ENCODE measurements at places on chromosomes 12 and 14. TPM values are rescaled to one million over a fixed set of nuclear protein-coding genes. Genes with fewer than 3 reads are reported as not detected.

GRCh38 chr12:4289998-4290790 is 16.6 kb downstream of the CCND2 start:
- DNase-seq: no peak

DNA sequence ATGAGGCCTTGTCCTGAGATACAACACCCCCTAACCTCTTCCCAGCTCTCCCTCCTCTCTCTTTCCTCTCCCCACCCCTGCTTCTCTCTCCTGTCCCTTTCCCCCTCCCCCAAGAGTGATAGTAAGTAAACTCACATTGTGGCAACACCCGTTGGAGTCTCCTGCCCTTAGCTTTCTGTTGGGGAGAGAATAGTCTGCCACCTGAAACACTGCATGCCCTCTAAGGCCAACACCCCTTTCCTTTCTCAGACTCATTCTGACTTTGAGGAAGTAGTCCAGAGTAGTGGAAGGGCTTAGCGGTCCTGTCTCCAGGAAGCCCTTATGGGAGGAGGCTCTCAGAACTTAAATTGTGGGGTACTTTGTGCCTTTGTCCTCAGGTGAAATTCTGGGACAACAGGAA is 95.2 kb downstream of the PRKCH start:
- DNase-seq: no peak

DNA sequence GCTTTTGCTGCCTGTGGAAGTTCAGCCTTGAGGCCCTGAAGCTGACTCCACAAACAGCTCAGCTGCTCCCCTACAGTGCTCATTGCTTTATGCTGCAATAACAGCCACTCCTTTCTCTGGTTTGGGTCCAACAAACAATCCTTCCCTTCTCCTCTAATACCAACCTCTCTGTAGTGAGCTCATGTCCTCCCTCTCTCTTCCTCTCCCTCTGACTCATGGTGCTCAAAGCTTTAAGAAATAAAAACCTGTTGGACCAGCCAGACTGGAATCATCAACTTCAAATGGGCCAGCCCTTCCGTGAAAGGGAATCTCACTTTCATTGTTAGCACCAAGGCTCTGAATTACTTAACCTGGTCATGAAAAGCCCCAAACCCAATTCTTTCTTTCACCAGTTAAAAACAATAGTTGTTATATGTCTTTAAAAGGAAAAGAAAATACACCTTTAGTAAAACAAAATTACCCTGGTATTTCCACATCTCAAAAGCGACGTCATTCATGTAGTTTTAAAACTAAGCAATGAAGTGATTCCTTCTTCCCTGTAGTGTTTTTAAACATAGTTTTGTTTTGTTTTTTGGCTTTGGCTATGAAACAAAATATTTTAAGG is 126.4 kb downstream of the DUSP6 start:
- DNase-seq: peak; percentile 61

SVOP gene
- total RNA-seq: not detected

DNA sequence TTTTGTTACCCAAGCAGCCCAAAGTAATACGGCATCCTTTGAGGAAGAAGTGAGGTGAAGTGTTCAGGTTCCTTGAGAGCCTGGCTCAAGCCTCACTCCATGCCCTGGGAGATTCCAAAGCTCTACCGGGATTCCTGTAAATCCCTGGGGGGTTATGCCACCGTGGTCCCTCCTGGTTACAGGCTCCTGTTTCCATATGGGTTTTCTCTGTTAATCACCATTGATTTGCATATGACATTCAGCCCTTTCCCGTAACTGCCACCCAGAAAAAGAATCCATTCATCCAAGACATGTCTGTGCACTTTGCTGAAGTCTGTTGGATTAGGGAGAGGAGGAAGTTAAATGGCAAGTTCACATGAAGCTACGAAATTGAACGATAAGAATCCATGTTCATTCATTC is 27.9 kb upstream of the CCDC60 start:
- no peak for DNase-seq

- no peak for DNase-seq
Measured at GRCh38 chr12:64057706-64058105, 164.4 kb downstream of the KICS2 start.

DNA sequence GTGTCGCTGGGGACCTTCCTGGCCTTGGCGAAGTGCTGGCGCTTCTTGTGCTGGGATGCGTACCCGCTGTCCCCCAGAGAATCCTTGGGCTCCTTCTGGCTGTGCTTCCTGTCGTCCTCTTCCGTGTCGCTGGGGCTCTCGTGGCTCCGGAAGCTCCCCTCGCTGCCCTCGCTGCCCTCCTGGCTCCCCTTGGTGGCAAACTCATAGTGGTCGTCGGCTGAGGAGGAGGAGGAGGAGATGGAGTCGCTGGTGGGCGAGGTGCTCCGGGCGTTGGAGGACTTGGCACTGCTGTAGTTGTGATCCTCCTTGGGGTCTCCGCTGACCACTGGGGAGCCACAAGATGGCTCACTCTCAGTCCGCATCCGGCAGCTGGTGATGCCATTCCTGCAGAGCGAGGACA is 254.4 kb downstream of the FOXN3 start:
- DNase-seq: no peak

- no peak for DNase-seq
Measured at GRCh38 chr14:76755610-76756370, 5.5 kb upstream of the VASH1 start.

HECTD1 gene
- total RNA-seq: 115 TPM

DNA sequence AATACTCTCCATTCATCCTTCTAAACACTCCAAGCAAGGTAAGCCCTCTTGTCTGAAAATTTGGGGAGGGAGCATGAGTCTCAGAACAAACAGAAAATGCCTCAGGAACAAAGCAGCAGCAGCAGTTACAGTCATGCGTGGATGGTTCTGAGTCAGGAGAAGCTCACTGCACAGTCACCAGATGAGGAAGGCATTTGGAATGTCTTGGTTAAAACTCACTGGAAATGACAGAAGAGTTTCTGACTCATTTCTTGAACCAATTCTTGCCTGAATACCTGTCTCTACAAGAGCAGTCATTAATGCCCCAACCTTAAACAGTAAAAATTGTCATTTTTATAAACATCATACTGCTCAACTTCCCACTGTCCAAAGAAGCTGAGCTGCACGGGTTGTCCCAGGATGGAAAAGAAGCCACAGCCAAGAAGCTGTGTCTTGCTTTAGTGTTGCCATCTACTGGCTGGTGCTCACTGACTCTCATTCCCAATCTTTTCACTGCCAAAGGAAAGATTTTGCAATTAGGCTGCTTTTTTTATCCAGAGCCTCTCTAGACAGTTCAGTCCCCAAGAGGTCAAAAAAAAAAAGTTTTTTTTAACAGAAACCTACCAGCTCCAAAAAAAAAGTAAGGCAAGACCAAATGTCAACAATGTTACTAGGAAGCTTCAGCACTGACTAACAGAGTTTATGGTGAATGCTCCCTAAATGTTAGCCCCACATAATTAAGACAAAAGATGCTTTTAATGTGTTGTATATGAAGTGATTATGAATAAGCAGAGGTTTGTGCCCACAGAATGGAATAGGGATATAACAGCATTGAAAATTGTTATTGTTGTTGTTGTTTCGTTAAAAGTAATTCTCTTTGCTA is 40.4 kb downstream of the KICS2 start:
- DNase-seq: no peak

DNA sequence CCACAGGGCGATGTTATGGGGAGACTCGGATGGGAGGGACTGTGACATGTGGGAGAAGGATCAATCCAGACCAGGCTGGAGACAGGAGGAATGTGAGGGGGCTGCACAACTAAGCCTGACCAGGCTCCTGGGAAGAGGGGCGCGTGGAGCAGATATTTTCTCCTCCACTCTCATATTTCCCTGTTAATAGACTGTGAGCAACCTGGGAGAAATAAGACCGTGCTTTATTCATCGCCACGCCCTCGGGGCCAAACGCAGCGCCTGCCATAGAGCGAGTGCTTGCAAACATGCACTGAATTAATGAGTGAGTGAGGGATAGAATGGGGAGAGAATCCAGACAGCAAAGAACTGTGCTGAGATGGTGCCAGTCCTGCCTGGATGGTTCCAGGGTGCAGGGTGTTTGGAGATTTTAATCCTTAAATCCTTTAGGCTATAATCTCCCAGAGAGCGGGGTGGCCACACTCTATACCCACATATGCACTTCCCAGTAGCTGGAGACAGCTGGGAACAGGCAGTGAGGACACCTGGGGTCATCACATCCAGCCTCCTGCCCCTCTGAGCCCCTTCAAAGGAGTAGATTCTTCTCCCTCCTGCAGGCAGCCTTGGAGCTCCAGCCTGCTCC is 13.6 kb upstream of the FAIM2 start:
- DNase-seq: no peak

NTS gene
- total RNA-seq: not detected

DNA sequence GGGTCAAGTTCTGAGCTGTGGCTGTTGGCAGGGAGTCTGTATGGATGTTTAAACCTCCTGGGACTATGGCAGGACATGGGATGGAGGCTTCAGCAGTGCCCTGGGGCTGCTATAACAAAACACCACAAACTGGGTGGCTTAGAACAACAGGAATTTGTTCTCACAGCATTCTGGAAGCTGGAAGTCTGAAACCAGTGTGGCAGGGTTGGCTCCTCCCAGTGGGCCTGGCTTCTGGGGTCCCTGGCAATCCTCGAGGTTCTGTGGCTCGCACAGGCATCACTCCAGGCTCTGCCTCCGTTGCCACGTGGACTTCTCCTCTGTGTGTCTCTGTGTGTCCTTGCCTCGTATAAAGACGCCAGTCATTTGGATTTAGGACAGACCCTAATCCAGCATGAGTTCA is 39.9 kb downstream of the FZD10 start:
- no peak for DNase-seq

DNA sequence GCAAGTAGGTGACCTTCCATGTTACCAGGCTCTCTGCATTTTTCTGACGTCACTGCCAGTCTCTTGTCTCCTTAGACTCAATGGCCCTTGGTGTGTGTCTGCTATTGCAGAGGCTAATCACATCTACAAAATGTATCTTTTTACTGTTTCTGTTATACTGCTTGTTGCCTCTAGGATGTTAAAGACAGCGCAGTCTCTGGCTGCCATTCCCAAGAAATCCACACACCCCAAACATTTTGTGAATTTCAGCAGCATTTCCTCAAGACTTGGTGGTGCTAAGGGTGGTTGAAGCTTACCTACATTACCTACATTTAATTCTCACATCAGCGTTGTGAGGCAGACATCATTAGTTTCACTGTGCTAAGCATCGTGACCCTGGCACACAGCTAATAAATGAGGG is 87.2 kb downstream of the C12orf75 start:
- DNase-seq: no peak

GRCh38 chr12:68904351-68904962 is 28.5 kb downstream of the CPM start:
- DNase-seq: no peak

- peak; percentile 51 for DNase-seq
Measured at GRCh38 chr12:57089271-57090245, 644 bp downstream of the NAB2 start.

DNA sequence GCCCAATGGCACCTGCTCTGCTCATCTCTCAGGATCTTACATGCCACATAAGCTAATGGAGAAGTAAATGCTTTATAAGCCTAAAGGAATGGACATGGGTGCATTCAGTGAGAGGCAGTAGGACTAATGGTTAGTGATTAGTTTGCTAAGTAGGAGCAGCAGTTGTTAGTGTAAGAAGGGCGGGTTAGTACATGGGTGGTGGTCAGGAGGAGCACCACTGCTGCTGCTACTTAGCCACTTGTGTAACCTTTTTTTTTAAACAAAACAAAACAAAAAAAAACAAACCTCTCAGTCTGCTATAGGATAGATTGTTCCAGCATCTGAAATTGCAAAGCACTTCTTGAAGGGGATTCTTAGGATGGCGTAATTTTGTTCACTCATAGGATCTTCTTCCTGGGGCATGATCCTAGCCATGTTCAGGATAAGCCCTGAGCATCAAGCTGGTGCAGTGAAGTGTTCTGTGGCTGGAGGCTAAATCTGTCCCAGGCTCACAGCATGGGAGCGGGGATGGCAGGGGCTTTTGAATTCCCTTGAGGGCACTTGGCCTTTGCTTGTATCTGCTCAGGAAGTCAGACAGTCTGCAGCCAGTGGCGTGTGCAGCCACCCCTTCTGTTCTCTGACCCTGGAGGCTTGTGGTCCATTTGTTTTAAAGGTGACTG is 63.6 kb downstream of the CHST11 start:
- DNase-seq: no peak

GRCh38 chr12:4217091-4217490 is 56.5 kb upstream of the CCND2 start:
- no peak for DNase-seq

CTSG gene
- not detected for total RNA-seq

- DNase-seq: no peak
Measured at GRCh38 chr12:93273834-93274564, 103.7 kb upstream of the NUDT4 start.

DNA sequence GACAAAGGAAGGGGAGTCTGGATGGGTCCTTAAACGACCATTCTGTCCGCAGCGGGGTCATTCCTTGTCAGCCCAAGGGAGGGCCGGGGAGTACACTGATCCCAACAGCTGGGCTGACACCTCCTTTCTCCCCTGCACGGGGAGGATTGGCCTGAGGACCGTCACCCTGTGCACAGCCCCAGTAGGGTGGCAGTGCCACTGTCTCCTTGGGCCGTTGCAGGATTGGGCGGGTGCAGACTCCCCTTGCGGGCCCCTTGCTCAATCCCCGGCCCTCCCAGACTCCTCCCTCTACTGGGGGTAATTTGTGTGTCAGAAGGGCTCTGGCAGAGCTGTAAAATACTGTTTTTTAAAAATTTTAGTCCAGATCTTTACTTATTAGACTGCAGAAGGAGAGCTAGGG is 12.6 kb upstream of the AMN start:
- no peak for DNase-seq

DNA sequence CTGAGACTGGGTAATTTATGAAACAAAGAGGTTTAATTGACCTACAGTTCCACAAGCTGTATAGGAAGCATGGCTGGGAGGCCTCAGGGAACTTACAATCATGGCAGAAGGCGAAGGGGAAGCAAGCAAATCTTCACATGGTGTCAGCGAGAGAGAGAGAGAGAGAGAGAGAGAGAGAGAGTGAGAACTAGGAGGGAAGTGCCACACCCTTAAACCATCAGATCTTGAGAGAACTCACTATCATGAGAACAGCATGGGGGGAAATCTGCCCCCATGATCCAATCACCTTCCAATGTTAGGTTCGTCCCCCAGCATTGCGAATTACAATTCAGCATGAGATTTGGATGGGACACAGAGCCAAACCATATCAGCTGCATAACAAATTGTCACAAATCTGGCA is 96.7 kb downstream of the CHST11 start:
- no peak for DNase-seq

KLRC2 gene
- 1.4 TPM for total RNA-seq

All from activated T-cell treated with anti-CD3 and anti-CD28 coated beads, Interleukin-2, amount 50 U/mL, for 72 hours (primary cell).